ENCODE measurements at places on chromosomes 1 and 21.
A peak's percentile ranks its signal among the peaks of the same experiment; 100 is the strongest.

DNA sequence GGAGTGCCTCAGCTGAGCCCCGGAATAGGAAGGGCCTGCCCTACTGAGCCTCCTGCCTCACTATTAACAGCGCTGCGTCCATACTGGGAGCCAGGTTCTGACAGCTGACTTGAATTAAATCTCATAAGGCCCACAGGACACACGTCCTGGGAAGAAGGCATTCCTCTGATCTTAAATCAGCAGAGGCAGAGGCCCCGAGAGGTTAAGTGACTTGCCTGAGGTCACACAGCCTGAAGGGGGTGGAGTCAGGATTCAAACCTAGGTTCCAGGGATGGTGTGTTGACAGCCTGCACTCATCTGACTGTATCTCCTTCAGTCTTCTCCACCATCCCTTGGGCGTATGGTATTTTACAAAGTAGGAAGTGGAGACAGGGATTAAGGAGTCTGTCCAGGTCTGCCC is 79.8 kb downstream of the AJAP1 start:
- no peak for DNase-seq

- no peak for DNase-seq
Measured at GRCh38 chr1:169193191-169193850, 86.8 kb downstream of the ATP1B1 start.

GRCh38 chr1:248421384-248421783 is 18.5 kb downstream of the OR2T1 start:
- no peak for DNase-seq

GRCh38 chr1:2606396-2606880 is 19.9 kb downstream of the PRXL2B start:
- DNase-seq = no peak

DNA sequence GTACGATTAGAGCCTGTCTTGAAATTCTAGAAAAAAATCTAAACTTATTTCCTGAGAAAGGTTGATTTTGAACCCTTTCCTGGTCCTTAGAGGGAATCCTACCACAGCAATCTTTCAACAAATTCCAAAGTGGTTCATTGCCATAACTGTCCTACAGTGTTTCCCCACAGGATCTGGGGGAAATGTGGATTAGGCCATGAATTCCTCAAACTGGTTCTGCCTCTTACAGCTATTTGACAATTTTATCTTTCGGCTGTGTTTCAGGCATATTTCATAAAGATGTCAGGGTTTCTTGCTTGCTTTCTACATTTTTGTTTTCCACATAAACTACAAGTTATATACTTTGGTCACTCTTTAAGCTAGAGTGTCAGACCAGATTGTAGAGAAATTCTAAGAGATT is 544 bp upstream of the ZP4 start:
- no peak for DNase-seq

- DNase-seq = no peak
Measured at GRCh38 chr1:230701895-230702768, 11.8 kb downstream of the AGT start.

GRCh38 chr1:74222701-74223100 is 12.5 kb upstream of the TNNI3K start:
- DNase-seq = no peak

DNA sequence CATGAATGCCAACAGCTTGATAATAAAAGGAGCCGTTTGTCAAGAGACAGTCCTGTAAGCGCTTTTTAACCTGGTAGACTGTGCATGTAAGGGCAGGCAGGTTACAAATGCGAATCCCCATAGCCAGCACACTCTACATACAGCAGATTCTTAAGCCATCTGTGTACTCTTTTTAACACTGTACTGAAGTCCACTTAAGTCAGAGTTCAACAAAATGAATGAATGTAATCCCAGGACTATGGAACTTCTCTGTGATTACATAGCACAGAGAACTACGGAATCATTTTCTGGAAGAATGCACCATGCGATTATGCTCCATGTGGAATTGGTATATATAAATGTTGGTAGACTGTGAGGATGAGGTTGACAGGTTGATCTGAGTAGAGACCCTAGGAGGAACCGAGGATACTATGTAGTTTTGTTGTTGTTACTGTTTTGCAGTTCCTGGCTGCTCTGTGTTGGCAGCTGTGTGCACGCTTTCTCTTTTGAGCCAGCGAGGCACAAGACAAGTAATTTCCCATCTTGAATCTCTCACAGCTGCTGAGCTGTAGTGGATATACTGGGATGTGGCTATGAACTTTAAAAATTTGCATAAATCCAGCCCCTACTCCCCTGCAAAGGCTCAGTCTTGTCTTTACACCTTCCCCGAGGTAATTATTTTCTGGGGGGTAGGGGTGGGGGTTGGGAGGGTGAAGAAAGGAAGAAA is 21.9 kb downstream of the LRRC8D start:
- DNase-seq = no peak

DNA sequence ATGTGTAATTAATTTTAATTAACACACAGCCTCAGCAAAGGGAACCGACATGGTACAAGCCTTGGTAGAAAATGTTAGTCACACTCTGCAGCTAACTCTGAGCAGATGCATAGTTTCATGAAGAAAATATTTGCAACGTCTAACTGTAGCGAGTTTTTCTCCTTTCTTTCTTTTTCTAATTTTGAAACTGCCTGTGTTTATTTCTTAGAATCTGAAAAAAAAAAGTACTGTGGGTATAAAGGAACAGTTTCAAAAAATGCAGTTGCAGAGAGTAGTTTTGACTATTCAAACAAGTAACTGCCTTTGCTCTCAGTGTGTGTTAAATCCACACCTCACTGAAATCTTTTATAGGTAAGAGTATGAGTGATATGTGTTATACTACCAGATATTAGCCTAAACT is 149.9 kb upstream of the C1orf105 start:
- no peak for DNase-seq

- DNase-seq = peak; percentile 96
Measured at GRCh38 chr21:43810505-43811261, 21.3 kb downstream of the RRP1 start.

GRCh38 chr1:199859491-199859933 is 168.0 kb upstream of the NR5A2 start:
- no peak for DNase-seq

GRCh38 chr1:160951443-160952128 is 3.0 kb downstream of the ITLN2 start:
- DNase-seq = peak; percentile 84

GRCh38 chr1:114456586-114456985 is 54.4 kb downstream of the TRIM33 start:
- no peak for DNase-seq

GRCh38 chr1:29880556-29880955 is 644.2 kb downstream of the PTPRU start:
- no peak for DNase-seq

GRCh38 chr1:247210062-247210375 is 38.2 kb upstream of the ZNF124 start:
- DNase-seq = no peak

DNA sequence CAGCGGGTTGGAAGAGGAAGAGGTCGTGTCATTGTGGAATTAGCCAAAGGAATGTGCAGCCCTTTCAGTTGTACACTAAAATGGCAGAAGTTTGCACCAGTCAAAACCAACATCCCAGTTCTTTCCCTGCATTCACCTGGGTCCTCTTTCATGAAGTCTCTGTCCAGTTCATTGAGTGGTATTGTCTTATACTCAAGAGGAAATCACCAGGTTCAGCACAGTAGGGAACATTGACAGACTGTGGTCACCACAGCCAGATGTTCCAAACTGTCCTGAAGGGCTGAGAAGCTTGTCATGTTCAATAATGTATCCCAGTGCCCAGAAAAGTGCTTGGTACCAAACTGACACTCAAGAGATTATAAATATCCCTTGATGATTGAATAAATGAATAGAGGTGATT is 131.6 kb downstream of the GLUL start:
- no peak for DNase-seq

GRCh38 chr1:155038602-155039307 is 5.1 kb downstream of the DCST1 start:
- no peak for DNase-seq

GRCh38 chr21:40447016-40447415 is 399.9 kb downstream of the DSCAM start:
- no peak for DNase-seq

GRCh38 chr1:230986976-230987375 is 8.1 kb downstream of the ARV1 start:
- no peak for DNase-seq

- no peak for DNase-seq
Measured at GRCh38 chr1:159869173-159869572, 6.7 kb upstream of the VSIG8 start.

GRCh38 chr1:185442050-185442449 is 125.0 kb upstream of the IVNS1ABP start:
- no peak for DNase-seq

DNA sequence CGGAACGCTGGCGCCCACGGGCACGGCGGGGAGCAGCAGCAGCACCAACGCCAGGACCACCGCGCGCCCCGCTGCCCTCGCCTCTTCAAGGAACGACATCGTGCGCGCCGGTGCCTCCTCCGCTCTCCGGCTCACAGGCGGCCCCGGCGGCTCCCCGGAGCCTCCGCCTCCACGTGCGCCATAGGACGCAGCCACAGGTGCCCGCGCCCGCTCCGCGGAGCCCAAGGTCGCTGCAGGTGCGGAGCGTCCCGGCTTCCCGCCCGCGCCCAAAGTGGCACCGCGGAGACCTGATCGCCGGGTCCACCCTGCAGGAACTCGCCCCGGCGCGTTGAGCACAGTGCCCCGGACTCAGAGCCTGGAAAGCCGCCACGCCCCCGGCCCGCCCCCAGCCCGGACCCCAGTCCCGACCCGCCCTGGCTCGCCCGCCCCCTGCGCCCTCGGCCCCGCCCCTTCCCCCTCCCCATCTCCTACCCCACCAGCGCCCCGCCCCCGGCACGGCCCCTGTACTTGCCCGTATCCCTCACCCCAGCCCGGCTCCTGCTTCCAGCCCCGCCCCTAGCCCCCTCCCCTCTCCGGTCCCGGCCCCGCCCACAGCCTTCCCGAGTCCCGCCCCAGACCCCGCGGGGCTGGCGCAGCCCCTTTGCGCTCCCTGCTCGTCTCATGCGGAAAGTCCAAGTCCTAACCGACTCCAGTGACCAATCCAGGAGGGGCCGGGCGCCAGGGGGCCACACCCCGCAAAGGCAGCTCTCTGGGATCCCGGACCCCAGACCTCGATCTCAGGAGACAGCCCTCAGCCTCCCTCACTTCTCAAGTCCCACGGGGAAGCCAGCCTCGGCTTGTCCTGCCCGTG is at the start of gene MEGF6:
Gene MEGF6 (minus strand): TSS at position 339 of the 850 bp plus-strand sequence. CDS start 240 bp downstream, at position 99.
- DNase-seq = peak; percentile 74

DNA sequence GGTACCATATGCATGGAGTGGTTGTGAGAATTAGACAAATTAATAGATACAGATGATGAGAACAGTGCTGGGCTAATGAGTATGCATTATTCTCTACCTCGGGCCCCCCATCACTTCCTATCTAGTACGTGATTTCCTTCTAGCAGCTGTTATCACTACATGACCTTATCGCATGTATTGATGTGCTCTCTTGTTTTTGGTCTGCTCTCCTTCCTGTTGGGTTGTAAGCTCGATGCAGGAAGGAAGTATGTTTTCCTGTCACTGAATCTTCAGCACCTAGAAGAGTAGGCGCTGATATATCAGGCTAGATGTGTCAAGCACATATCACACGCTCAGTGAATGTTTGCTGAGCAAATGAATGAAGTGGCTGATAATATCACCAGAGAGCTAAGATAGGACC is 43.9 kb upstream of the IFNAR2 start:
- no peak for DNase-seq

- no peak for DNase-seq
Measured at GRCh38 chr1:24216276-24217074, 29.4 kb upstream of the IFNLR1 start.

- no peak for DNase-seq
Measured at GRCh38 chr1:94119306-94119705, 1.6 kb downstream of the ABCA4 start.

DNA sequence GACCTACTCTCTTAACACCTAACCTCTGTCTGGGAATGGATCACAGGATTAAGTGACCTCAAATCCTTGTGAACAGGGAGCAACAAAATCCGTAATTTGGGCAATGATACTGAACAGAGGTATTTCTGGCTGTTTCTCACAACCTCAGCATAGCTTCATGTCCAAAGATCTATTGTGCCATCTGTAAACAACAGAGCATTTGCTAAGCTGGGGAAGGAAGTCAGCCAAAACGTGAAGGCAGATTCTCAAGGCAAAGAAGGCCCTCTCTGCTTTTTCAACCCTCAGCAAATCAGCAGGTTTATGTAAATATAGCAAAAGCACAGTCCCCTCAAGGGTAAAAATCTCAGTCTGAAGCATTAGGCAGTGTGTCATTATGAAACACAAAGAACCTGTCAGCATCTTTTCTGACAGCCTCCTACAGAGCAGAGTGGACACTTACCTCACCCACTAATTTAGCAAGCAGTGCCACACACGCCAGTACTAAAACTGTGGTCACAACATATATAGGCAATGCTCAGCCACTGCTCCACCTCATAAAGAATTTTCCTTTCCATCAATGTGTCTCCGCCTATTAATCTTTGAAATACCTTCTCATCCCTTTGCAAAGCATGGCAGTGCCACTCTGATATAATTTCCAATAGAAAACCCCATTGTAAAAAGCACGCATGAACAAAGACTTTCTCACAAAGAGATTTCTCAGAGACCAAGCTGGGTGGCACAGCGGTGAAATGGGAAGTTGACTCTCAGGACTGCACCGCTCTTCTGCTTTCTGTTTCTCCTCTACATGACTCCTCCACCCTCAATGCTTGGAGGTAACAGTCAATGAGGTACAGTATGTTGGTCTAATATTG is 188.0 kb downstream of the RERE start:
- DNase-seq = no peak

- DNase-seq = no peak
Measured at GRCh38 chr1:8717148-8717547, 100.3 kb downstream of the RERE start.

- DNase-seq = no peak
Measured at GRCh38 chr1:116324411-116324810, 48.6 kb upstream of the ATP1A1 start.

DNA sequence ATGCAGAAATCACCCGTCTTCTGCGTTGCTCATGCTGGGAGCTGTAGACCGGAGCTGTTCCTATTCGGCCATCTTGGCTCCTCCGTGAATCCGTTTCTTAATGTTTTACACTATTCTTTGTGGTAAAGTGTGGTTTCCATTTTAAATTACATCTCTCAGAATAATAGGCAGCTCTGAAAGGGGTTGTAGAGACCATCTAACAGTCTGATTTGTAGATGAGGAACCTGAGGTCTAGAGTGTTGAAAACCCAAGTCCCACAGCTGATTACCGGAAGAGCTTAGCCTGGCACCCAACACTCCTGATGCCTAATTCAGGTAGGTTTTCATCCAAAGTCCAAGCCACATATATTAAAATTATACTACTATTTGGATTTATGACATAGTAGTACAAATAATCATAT is 144.0 kb downstream of the LEPR start:
- DNase-seq = no peak

GRCh38 chr1:163162381-163162914 is 40.3 kb downstream of the RGS5 start:
- no peak for DNase-seq

- no peak for DNase-seq
Measured at GRCh38 chr1:58805716-58806571, 22.1 kb upstream of the JUN start.

GRCh38 chr21:14734191-14734590 is 188.1 kb upstream of the SAMSN1 start:
- no peak for DNase-seq

- no peak for DNase-seq
Measured at GRCh38 chr1:96416701-96417444, 304.7 kb upstream of the PTBP2 start.

All from liver (tissue), 10 donors.